Stimulated activated CD8-positive, alpha-beta memory T cell treated with anti-CD3 and anti-CD28 coated beads, Interleukin-7, amount 100 ng/mL, for 48 hours (primary cell): ENCODE measurements at places on chromosomes 16 and 17.
A peak's percentile ranks its signal among the peaks of the same experiment; 100 is the strongest.

- DNase-seq: no peak
These were observed 23.2 kb upstream of the KIFC3 start for GRCh38 chr16:57825298-57826044.

GRCh38 chr17:60094754-60095153 lies 16.0 kb upstream of the HEATR6 start:
- DNase-seq: no peak

DNA sequence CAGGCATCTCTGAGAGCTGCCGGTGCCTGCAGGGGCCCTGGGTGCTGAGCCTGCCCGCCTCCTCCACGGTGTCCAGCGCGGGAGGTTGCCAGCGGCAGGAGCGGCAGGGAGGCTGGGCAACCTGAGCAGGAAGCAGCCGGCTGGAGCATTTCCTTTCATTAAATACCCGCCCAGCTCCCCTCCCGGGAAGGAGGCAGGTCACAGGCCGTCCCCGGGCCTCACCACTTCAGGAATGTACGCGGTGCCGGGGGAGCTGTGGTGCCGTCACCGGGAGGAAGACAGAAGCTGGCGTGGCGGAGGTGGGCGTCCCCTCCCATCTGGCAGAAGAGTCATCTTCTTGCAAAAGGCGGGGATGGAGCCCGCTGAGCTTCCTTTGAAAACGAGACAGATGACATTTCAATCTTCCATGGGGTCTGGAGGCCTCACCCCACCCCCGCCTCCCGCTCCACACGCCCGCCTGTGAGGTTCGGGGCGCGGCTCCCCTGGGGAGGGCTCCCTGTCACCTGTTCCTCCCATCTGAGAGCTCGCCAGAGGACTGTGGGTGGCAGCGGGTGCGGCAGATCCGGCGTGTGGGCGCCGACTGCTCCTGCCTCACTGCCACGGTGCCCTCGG lies 16.0 kb downstream of the SOX8 start:
- DNase-seq: peak; percentile 39

GRCh38 chr17:1271030-1271423 lies 783 bp downstream of the BHLHA9 start:
- no peak for DNase-seq

GRCh38 chr16:53482123-53482522 lies 20.9 kb downstream of the AKTIP start:
- DNase-seq: no peak

- DNase-seq: no peak
These were observed 12.3 kb upstream of the TFAP4 start for GRCh38 chr16:4285167-4285566.

DNA sequence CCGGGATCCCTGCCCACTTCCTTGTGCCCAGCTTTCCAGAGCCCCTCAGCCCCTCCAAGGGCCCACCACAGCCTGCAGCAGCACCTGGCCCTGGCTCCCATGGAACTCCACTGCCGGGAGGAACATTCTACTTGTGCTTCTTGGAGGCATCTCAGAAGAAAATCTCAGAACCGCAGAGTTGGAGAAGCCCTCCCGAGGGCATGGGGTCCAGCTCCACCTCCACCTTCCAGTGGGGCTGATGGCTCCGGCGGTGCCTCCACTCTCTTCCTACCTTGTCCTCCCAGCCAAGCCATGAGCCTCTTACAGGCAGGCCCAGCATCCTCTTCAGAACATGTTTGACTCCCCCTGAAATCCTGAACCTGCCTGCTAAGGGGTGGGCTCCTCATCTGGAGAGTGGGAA lies 79.4 kb upstream of the ZNF469 start:
- DNase-seq: no peak

GRCh38 chr16:14354561-14355351 lies 275.3 kb downstream of the PARN start:
- no peak for DNase-seq

- no peak for DNase-seq
These were observed 256.2 kb downstream of the FOXL1 start for GRCh38 chr16:86834451-86835035.

GRCh38 chr17:7295230-7296180 lies 1.1 kb upstream of the YBX2 start:
- no peak for DNase-seq

GRCh38 chr16:9308356-9308801 lies 216.9 kb downstream of the HAPSTR1 start:
- no peak for DNase-seq

GRCh38 chr16:53664724-53665345 lies 38.8 kb downstream of the RPGRIP1L start:
- DNase-seq: peak; percentile 3

- no peak for DNase-seq
These were observed 19.8 kb downstream of the HNF1B start for GRCh38 chr17:37725021-37725595.

DNA sequence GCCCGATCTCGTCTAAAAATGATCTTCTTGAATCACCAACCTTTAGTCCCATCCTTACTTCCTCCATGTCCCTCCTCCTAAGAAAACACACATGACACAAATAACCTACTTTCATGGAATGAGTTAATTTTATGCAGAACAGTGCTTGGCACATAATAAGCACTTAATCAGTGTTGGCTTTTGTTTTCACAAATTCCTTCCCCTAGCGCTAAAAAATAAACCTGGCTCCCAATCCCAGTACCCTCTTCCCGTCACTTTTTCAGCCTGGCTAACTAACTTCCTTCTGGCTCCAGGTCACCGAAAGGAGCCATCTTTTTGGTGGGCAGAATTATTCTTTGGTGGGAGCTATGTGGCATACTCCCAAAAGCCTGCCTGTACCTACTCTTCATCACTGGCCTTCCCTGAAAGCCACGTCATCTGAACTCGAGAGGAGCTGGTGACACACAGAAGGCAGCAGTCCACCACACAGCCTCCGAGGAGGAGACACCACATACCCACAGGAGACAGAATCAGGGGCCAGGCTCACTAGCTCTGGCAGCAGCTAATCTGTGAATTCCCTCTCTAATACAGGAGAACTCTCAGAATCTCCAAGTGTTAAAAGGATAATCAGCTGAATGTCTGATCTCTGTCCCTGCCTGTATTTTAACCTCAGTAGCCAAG lies 114.5 kb downstream of the SMG6 start:
- no peak for DNase-seq

GRCh38 chr17:82970818-82971590 lies 108.4 kb upstream of the METRNL start:
- DNase-seq: no peak

- no peak for DNase-seq
These were observed 20.5 kb downstream of the SLC7A6 start for GRCh38 chr16:68284847-68285246.

DNA sequence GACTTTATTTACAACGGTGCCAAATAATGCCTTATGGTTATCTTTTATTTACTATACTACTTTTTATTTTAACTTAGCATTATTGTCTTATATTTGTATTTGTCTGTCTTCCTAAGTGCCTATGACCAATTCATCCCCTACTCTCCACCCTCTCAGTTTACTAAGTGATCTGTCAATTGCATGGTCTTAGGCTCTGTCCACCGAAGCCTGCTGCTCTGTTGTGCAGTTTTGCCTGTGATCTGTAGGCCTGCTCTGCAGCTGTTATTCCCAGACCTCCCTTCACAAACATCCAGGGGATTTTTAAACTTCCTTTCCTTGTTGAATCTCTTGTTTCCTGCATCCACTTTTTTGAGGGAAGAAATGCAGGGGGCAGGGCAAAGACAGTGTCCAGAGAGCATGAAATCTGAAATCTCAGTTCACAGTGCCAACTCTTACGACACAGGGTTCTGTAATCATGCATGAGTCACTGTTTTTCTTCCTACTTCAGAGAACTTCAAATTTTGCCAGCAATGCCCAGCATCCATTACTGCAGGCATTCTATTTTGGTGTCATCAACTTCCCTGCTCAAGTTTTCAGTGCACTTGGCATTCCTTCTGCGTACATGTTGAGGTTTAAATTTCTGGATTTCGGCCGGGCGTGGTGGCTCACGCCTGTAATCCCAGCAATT lies 11.4 kb downstream of the SLFN5 start:
- no peak for DNase-seq
